ENCODE measurements at places on chromosomes 2 and 18.

DNA sequence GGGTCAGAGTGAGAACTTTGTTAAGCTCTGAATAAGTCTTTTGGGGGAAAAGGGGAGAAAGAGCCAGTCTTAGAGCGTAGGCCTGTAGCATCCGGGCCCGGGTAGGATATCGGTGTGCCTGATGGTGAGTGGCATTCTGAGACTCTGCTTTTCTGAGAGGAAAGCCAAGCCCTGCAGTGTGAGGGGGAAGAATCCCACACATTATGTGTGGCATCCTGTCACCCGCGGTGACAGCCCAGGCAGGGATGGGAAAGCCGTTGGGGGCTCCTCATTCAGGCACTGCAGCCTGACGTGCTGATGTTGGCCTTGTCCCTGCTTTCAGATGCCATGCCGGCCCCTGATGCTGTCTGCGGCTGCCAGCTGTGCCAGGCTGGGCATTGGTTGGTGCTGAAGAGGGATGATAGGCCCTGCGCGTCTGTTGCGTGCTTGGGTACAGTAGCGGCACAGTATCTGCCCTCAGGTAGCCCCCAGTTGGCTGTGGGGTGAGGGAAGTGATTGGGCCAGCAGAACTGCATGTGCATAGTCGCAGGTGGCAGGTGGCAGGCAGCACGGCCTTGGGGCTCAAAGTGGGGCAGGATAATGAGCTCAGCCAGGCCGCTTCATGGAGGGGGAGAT lies 37.6 kb downstream of the GLI2 start:
- no peak for DNase-seq

DNA sequence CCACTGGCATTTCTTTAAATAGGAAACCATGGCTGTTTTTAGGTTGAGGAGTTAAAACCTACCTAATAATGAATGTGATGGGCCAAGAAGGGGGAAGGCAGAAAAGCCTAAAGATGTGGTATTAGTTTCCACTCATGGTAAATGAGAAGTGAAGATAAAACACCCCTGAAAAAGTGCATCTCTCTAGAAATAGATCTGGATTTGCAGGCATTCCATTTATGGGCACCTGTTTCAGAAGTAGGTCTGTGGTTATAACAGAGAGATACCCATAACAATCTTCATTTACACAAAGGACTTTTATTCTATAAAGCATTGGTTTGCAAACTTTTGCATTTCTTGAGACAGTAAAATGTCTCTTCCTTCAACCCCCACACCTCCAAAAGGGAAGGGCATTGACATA lies 62.1 kb downstream of the PRKCE start:
- DNase-seq: no peak

DNA sequence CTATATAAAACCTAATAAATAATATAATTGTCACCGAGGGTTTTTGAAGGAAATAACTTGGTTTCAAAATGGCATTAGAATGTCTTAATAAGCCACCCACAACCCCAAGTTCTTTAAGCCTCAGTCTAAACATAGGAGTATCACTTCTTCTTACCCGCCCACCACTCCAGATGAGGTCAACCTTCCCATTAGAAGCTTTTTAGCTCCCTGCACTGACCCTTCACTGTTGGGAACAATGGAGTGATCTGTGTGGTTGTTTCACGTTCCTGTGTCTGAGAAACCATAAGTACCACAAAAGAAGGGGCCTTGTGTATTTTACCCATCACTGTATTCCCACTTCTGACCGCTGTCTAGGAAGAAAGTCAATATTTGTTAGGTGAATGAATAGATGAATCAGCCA lies 326.3 kb upstream of the ZNF521 start:
- DNase-seq: no peak

GRCh38 chr2:85243101-85244072 lies 84.4 kb downstream of the TGOLN2 start:
- no peak for DNase-seq

GRCh38 chr2:218701806-218702205 lies 8.8 kb upstream of the TTLL4 start:
- no peak for DNase-seq

- DNase-seq: no peak
Measured at GRCh38 chr18:27825689-27826088, 351.2 kb downstream of the CDH2 start.

DNA sequence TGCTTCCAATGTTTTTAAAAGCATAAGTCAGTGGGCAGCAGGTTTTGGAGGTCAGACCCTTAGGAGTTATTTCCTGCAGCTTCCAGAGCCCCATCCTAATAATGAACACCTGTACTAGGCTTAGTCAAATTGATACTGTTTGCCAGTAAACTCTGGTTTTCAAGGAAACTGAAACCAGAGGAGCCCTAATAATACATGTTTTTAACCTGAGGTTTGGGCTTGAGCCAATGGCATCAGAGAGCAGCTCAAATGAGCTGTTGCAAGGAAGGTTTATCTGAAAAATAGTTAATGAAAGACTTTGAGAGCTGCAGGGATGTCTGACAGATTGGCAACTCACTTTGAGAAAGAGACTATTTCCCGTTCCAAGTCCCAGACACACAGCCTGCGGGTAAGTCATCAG lies 54.6 kb downstream of the DCC start:
- DNase-seq: no peak

- no peak for DNase-seq
Measured at GRCh38 chr2:65846989-65847678, 414.7 kb upstream of the SPRED2 start.

DNA sequence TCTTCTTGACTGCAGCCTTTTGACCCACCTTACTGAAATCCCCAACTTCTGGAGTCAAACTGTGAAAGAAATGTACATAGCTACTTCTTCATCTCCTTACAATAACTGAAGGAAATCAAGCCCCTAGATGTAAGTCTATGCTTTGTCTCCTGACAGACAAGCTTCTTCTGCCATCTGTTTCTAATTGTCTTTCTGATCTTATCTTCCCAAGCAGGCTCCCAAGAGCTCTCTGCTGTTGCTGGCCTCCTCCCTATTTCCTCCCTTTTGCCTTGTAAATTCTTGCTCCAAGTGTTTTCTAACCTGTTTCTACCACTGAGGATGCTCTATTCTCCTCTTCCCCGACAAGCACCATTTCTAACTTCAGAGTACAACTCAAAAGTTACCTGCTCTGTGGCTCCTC lies 77.4 kb upstream of the OSR1 start:
- no peak for DNase-seq

DNA sequence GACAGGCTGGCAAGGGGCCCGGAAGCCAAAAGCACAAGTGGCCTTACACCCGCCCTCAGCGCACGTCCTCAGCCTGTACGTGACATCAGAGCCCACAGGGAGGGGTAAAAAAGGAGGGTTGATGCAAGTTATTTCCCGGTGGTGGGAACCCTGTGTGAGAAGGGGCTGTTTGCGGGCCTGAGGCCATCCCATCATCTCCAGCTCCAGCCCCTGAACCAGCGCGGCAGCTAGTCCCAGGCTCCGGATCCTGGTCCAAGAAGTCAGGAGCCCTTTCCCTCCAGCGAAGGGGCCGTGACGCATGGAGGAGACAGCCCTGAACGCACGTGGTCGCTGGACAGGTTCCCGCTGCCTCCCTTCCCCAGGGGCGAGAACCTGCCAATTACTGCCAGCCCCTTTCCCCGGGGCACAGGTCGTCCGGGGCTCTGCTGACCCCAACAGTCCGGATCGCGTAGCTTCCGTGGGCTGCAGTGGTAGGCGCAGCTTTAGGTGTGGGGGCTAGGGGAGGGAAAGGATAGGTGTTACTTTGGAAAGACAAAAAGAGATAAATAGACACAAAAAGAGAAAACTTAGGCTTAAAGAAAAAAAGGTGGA lies 1.3 kb upstream of the LRP2 start:
- no peak for DNase-seq

DNA sequence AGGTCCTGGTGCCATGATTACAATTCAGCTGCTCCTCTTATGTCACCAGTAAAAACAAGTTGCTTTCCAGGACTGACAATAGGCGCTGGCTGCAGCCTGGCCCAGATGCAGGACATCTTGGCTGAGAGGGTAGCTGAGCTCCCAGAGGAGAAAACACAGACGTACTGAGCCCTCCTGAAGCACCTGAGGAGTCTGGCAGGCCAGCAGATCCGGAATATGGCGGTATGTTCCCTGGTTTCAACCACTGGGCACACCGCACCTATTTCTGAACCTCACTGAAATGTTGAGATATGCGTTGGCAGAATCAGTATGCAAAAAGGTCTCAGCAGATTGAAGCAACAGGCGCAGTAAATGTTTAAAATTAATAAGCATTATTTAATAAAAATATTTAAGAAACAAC lies 73.1 kb upstream of the BZW1 start:
- DNase-seq: no peak

DNA sequence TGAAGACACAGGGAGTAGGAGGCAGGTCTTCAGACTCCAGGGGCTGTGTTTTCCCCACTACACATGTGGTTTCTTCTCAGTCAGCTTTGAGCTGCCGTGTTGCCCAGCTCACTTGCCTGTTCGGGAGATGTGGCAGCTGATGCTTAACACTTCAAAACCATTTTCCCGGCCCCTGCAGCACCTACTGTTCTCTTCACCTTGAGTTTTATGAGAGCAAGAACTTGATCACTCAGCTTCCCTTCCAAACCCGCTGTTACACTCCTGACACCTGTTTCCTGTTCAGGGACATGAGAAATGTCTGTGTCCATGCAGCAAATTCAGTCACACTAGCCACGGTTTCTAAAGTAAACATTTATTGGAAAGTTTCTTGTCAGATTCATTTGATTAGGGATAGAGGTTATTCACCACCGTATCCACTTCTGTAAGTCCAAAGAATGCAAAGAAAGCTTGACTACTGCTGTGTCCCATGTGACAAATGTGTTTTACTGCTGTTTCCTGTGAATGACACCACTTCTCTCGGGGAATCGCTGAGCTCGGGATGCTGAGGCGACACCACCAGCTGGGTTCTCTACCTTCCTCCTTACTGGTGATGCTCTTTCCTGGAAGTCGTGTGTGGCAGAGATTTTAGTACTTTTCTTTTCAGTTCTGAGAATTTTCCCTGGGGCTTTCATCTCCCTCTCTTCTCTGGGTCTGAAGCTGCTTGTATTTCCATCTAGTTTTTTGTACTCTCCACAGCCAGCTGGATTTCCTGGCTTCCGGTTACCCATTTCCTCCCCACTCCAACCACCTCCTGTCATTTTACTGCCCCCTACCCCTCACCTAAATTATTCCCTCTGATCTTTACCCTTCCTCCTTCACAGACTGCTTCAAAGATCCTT lies 91.7 kb downstream of the KLF7 start:
- peak; percentile 68 for DNase-seq

GRCh38 chr2:196096982-196097745 lies 28.5 kb upstream of the DNAH7 start:
- DNase-seq: no peak

- no peak for DNase-seq
Measured at GRCh38 chr18:28529644-28530043, 352.7 kb upstream of the CDH2 start.

- DNase-seq: no peak
Measured at GRCh38 chr2:121976926-121977325, 221.5 kb downstream of the TSN start.

GRCh38 chr18:38552732-38553321 lies 987.2 kb upstream of the CELF4 start:
- DNase-seq: no peak

DNA sequence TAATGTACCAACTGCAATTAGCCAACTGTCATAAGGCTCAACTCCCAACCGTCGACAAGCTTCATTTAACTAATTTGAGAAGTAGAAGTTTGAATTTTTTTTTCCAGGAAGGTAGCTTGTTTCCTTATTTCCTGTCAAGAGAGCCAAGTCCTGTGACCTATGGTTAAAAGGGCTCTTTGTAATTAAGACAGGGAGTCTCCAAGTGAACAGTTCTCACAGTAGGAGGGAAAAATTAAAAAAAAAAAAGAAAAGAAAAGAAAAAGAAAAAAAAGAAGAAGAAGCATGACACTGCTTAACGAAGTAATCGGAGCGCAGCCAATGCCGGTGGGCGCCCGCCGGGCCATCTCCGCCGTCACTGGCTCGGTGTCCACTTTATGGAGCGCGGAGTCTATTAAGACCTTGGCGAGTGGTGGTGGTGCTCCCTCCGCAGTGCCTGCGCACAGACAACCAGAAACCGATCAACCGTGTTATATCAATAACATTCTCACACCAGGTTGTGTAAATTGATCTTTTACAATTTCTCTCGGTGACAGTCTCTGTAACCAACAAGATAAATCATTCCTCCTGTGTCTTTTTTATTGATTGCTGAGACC lies 197.2 kb upstream of the POU3F3 start:
- no peak for DNase-seq

- no peak for DNase-seq
Measured at GRCh38 chr18:3044931-3045698, 32.2 kb upstream of the LPIN2 start.

DNA sequence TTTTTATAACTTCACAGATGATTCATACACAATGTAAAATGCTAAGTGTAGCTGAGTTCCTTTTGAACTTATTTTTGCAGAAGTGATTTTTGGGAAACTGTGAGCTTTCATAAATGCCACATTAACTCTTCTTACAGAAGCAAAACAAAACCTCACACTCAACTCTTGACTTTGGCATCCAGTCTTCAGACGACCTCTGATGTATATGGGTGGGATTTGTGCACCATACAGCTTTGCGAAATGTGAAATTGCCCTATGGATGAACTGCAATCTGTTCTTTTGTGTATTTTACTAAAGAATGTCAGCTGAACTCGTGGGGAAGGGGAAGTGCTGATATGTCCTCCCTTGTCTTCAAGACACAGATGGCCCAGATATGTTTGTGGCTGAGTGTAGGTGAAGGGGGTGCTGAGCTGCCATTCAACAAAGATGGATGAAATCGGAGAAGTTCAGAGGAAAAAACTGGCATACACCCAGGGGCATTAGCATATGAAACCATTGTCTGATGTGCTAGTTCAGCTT lies 218.3 kb downstream of the PTGR3 start:
- DNase-seq: peak; percentile 7

- no peak for DNase-seq
Measured at GRCh38 chr2:238597638-238598528, 171.2 kb downstream of the ASB1 start.

GRCh38 chr2:46073540-46074046 lies 223.6 kb upstream of the EPAS1 start:
- DNase-seq: no peak

DNA sequence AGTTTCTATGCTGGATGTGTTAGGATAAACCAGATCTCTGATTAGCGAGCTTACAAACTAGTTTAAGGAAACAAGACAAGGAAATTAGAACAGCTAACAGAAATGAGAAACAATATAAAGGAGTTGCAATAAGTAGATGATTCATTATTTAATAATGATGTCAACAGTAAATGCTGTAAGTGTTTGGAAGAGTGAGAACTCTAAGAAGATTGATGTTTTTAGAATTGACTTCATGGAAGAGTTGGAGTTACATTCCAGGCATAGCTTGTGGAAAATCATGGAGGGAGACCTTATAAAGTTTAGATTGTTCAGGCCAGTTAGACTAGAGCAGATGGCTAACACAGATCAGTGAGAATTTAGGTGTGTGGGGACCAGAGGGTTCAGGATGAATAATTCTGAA lies 32.6 kb downstream of the PPP1R1C start:
- DNase-seq: no peak

- DNase-seq: no peak
Measured at GRCh38 chr2:45496869-45497268, 114.2 kb downstream of the SRBD1 start.
